ENCODE measurements at places on chromosomes 2 and 18.
A peak's percentile ranks its signal among the peaks of the same experiment; 100 is the strongest.

DNA sequence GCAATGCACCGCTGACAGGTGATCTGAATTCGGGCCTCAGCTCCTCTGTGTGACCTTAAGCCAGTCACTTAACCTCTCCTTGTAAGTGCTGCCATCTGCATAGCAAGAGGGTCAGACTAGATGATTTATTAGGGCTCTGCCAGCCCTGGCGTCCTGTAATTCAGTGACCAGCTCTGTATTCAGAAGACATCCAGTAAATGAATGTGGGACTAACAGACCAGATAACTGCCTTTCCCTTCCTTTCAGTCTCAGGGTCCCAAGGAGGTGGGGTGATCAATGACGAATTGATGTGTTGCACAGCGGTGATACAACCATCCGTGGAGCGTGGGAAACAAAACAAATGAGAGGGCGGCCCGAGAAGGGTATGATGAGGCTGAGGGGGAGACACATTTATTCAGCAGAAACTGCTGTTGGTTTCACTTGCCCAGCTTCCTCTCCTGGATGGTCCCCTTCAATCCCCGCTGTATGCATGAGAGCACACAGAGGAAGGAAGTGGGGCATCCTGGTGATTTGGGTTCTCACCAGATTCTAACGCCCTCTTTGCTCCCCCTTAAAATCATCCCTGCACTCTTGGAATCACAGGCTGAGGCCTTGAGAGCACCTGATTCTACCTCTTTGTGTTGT lies 92.8 kb downstream of the VIT start:
- no peak for DNase-seq

- DNase-seq: no peak
Measured at GRCh38 chr2:37676274-37676673, 4.8 kb upstream of the CDC42EP3 start.

DNA sequence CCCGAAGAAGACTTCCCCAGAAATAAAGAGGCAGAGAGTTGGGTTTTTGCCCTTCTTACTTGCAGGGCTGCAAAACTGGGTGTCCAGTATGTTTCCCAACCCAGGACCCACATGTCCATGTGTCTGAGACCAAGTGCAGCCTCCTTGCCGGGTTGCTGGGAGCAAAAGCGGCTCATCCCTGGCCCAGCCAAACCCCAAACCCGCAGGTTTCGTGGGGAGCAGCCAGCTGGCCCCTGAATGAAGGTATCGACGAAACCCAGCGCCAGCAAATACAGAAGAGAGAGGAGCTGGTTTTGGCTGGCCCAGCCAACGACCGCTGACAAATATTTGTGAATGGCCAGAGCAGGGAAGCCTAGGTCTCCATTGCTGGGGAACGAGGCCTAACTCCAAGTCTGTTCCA lies 197.1 kb downstream of the SMAD7 start:
- no peak for DNase-seq

DNA sequence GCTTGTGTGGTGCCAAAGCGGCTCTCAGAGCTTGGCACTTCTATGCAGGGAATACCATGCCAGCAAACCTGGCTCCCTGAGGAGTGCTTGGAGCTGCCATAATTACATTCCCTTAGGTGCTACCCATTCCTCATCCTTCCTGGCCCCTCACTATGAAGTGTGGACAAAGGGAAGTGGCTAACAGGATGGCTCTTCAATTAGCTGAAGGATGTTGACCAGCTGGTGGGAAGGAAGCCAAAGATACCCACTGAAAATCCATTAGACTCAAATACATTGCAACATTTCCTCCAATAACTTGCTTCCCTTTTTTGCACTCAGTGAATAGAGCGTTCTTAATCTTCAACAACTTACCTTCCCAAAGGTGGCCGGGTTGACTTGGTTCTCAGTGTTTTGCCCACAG lies 8.5 kb downstream of the RFX8 start:
- DNase-seq: no peak

- DNase-seq: peak; percentile 80
Measured at GRCh38 chr18:79933765-79934164, 17.7 kb downstream of the SLC66A2 start.

Measured in NCI-H526 (cell line).